ENCODE measurements at places on chromosomes 4 and X.

GRCh38 chr4:153884325-153884724, 95.4 kb upstream of the SFRP2 start:
- no peak for DNase-seq

DNA sequence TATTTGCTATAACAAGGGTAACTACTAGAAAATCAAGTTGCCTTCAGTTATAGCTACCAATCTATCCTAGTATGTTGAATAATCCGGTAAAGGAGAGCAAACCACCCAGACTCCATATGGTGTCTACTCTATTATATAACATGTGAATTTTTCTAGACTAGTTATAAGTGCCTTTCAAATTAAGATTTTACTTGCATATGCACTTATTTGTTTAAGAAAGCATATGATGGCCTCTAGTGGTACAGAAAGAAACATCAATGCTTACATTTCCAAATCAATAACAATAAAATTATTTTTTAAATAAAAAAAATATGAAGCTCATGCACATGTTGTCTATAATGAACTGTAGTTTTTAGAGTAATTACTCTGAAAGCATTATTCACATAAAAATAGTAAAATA, 1516.4 kb upstream of the PABPC4L start:
- no peak for DNase-seq

GRCh38 chr4:174281182-174281737, 2.2 kb downstream of the FBXO8 start:
- no peak for DNase-seq

DNA sequence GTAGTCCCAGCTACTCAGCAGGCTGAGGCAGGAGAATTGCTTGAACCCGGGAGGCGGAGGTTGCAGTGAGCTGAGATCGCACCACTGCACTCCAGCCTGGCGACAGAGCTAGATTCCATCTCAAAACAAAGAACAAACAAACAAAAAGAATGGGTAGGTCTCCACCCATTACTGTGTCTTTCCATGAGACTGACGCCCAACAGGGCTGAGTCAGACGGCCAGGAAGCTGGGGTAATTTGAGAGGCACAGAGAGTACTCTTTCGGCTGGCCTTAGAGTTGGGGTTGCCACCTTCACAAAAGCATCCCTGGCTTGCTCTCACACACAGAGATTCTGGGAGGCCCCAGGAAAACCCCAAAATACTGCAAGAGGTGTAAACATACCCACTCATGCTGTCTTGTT, 72.0 kb upstream of the DHRSX start:
- peak; percentile 30 for DNase-seq

DNA sequence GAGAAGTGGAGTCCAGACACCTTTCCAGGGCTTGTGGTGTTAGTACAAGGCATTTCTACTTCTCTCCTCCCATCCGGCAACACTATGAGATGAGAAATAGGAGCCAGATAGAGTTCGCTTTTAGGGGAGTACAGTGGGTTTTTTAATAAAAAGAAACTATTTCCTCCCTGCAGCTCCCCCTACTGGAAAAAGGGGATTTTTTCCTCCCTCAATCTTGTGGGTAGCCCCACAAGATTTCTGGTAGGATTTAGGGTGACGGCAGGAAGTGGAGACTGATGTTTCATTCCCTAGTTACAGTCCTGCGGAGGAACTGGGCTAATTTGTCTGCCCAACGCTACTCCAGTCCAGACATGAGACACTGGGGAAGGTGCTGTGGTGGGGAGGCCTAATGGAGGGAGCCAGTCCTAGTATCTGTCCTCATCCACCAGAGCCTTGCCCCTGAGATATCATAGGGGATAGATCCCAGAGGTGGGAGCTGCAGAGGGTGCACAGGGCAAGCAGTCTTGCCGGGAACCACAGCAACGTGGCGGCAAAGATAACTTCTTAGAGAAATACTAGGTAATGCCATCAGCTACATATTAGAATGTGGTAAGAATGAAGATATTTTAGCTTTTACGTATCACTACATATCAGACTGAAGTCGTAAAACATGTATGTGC, 45.5 kb upstream of the PRKG2 start:
- no peak for DNase-seq

GRCh38 chrX:77060572-77060971, 386.6 kb upstream of the FGF16 start:
- DNase-seq: no peak

GRCh38 chr4:115657991-115658650, 544.7 kb upstream of the NDST4 start:
- DNase-seq: no peak

- DNase-seq: no peak
These were observed 56.6 kb downstream of the TMEM131L start for GRCh38 chr4:153522802-153523094.

DNA sequence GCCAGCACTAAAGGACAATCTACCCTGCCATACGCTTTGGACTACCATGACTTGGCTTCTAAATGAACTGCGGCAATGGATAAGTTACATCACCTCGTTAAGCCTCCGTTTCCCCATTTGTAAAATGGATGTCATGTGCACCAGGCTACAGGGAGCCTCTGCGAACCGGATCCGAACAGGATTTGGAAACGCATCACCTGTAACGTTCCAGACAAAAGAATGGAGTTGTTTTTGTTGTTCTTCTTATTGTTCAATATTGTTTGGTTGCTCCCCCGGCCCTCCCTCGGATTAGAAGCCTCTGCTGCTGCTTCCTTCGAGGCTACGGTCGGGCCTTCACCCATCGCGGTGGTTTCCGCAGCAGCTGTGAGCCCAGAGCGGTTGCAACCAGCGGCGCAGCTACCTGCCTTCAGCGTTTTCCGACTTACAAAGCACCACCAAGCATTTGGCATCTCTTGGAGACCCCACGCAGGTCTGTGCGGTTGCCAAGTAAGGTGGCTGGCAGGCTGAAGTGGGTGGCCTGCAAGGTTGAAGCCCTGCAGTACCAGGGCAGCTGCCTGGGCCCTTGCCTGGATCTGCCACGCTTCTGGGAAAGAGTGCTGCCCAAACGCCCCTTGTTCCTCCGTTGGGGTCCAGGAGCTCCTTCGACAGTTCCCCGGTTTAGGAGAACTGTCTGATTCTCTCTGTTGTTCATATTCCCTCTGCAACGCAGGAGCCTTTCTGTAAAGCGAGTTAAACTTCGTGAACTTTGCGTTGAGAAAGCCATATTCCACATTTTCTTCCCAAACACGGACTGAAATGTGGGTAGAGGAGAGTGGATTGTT, 7.1 kb downstream of the NKX3-2 start:
- no peak for DNase-seq

DNA sequence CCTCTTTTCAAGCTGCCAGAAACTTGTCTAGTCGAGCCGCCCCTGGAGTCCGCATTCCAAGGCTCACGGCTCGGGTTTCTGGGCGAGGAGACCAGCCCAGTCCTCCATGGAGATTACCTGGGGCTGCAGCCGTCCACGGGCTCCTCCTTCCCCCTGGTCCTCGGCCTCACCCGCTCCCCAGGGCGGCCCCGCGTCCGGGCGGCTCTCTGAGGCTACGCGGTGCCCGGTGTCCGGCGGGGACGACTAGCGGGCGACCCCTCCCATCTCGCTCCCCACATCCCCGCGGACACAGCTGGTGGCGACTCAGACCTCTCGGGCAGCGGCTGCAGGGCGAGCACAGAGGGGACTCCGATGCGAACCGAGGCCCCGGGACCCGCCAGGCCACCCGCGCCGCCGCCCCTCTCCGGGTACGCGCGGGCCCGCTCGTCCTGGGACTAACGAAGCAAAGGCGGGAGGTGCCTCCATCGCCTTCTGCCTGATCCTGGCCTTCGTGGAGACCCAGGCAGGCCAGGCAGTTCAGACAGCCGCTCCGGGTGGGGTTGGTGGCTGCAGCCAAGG, 159.4 kb downstream of the TRAM1L1 start:
- DNase-seq: no peak

GRCh38 chrX:124641737-124642491, 295.6 kb downstream of the SH2D1A start:
- DNase-seq: no peak

DNA sequence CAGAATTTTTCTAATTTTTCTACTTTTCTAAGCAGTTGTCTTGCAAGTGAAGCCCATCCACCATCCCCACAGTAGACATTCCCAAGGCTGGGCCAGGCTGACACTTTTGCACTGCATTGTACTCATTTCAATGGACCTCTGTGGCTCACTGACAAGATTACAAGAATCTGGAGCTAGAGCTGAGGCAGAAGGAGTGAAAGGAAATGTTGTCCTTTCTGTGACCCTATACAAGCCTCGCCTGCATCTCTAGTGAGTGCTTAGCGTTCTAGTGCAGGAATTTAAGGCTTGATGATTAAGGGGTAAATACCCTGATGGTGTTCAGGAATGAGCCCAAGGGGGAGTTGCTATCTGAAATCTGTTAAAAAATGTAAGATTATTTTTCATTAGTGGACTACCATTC, 6.3 kb downstream of the MAGED1 start:
- no peak for DNase-seq

Data from dermis blood vessel endothelial cell (primary cell).